ENCODE measurements at places on chromosomes 16 and 17. TPM values are rescaled to one million over a fixed set of nuclear protein-coding genes. Genes with fewer than 3 reads are reported as not detected.

NPIPA2 gene
- 0.68 TPM for total RNA-seq

SLC38A8 gene
- not detected for total RNA-seq

HOXB13 gene
- total RNA-seq = not detected

TMEM98 gene
- total RNA-seq = 4.4 TPM

KRTAP1-5 gene
- not detected for total RNA-seq

QRICH2 gene
- 1.9 TPM for total RNA-seq

- DNase-seq = no peak
Observed at GRCh38 chr17:27329146-27329805, 35.4 kb downstream of the WSB1 start.

DNA sequence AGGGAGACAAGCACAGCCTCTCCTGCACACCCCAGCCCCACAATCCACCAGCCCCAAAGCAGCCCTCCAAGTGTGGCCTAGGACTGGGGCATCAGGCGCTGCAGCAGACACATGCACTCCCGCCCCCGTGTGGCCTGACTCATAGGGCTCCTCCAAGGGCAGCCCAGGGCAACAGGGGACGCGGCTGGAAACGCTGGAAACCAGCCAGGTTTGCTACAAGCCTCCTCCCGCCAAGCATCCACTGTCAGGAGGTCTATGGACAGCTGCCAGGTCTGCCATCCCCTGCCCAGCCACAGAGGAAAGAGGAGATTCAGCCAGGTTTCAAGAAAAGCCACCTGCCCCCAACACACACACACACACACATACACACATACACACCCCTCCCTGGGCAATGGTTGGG lies 25.8 kb downstream of the SRCIN1 start:
- no peak for DNase-seq

- DNase-seq = no peak
Observed at GRCh38 chr17:82021900-82022309, 773 bp downstream of the CENPX start.

- DNase-seq = no peak
Observed at GRCh38 chr16:85162478-85163277, 50.4 kb upstream of the CIBAR2 start.

DNA sequence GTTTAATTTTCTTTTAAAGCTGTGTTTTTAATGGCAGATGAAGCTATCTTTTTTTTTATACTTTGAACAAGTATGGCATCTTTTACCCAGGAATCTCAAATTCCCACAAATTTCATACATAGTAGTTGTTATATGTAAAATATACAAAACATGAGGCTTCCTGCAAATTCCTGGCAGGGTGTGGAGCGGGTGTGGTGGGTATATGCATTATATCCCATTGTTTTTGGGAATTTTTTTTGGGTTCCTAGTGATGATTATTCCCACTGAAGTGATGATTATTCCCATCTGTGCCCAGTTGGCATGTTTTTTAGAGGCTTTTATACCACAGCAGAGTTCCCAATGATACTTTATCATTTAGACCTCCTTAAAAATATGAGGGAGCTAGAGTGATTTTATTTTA lies 320.4 kb downstream of the ZFHX3 start:
- no peak for DNase-seq

GRCh38 chr17:66441101-66441661 lies 138.8 kb downstream of the PRKCA start:
- DNase-seq = no peak

GRCh38 chr17:9677411-9677810 lies 32.1 kb downstream of the USP43 start:
- no peak for DNase-seq

DNA sequence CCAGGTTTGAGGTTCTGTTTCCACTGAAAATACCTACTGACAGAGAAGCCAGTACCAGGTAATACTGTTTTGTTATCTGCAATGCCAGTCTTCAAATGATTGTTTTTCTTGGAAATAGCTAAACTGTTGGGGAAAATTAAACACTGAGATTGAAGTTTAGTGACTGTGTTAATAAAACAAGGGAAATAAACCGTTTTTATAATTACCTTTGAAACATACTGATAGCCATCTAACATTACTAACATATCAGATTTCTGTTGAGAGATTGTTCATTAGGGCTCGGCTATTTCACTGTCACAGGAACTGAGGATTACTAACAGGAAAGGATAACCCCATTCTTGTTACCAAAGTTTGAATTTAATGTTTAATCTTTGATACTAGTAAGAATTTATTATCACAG lies 42.1 kb downstream of the CYB5B start:
- DNase-seq = no peak

GRCh38 chr17:15388356-15389041 lies 47.1 kb upstream of the TEKT3 start:
- DNase-seq = no peak

- no peak for DNase-seq
Observed at GRCh38 chr17:49545007-49545660, 30.5 kb upstream of the NXPH3 start.
